ENCODE measurements at places on chromosomes 2 and 18.

DNA sequence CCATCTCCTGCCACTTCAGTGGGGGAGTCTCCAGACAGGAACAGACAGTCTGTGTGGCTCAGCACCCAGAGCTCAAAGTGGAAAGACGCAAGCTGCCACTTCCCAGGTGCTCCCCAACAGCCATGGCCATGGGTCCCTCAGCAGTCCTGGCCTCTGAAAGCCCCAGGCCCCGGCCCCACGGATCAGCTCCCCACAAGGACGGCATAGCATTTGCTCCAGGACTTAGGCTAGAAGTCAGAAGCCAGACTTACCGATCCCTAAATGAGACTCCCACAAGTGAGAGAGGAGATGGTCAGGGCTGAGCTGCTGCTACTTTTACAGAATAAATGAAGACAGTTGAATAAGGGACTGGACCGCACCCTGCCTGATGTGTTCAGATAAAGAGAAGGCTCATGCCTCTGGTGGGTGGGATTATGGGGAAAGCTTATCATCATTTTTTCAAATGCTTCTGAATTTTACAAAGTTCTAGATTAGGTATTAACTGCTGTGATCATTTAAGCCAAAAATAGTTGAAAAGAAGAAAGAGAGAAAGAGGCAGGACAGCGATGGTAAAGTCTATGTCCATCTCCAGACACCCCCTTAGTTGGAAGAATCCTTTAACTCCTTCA lies 50.5 kb downstream of the ADD2 start:
- no peak for DNase-seq

GRCh38 chr2:85861180-85861579 lies 27.6 kb downstream of the ST3GAL5 start:
- DNase-seq: no peak

- no peak for DNase-seq
These were observed 59.1 kb upstream of the PSME4 start for GRCh38 chr2:54029721-54030395.

DNA sequence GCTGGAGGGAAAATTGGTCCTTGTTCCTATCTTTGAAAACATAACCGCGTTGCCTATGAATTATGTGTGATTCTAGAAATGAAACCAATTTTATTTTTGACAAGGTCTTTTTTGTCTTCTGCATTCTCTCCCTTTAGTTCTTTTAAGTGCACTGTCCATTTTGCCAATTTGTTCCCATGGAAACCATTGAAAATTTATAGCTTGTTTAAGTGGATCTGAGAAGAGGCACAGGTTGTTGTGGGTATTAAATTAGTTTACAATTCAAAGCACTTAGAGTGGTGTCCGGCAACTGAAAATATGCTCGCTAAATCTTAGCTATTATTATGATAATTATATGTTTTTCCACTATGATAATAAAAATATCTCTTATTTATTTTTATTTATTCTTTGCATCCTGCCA lies 107.5 kb upstream of the FSHR start:
- no peak for DNase-seq

DNA sequence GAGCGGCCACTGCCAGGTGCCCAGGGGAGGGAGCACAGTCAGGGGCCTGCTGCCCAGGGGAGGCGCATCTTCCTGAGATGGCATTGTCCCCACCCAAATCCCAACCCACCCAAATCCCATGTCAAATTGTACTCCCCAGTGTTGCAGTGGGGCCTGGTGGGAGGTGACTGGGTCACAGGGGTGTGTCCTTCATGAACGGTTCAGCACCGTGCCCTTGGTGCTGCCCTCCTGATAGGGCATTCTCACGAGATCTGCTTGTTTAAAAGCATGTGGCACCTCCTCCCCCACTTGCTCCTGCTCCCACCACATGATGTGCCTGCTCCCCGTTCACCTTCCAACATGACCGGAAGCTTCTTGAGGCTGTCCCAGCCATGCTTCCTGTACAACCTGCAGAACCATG lies 27.6 kb downstream of the ANKMY1 start:
- no peak for DNase-seq

DNA sequence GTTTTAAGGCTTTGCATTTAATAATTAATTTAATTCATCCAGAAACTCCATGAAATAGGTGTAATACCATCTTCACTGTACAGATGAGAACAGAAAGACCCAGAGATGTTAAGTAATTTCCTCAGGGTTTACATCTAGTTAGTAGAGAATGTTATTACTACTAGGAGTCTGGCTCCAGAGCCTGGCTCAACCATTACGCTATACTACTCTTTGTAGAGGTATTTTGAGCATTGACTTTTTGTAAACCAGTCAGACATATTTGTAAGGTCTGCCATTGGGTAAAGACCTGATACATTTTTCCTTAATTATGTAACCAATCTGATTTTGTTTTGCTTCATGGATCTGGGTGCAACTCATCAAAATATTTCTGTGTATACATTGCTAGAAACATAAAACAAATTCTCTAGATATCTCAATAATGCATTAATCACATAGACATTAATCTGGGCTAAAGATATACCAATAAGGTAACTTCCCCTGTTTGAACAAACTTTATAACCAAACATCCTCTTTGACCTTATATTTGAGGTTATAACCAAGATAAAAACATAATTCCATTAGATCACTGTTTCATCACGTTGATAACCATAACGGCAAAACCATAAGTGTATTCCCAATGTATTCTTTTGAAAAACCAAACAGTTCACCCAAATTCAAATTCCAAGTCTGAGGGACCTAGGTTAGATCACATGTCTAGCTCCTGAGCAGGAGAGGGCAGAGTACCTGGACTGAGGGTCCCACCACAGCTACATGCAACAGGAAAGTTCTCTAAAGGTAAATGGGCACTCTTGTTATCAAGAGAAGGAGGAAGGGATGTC lies 135.0 kb downstream of the IKZF2 start:
- no peak for DNase-seq

GRCh38 chr18:22710673-22711191 lies 222.4 kb upstream of the RBBP8 start:
- no peak for DNase-seq

GRCh38 chr2:112996635-112997034 lies 8.6 kb upstream of the IL36A start:
- DNase-seq: peak; percentile 59

- DNase-seq: no peak
These were observed 4.4 kb downstream of the LPIN2 start for GRCh38 chr18:3008541-3008940.

GRCh38 chr2:134713176-134713575 lies 5.6 kb downstream of the TMEM163 start:
- DNase-seq: no peak

DNA sequence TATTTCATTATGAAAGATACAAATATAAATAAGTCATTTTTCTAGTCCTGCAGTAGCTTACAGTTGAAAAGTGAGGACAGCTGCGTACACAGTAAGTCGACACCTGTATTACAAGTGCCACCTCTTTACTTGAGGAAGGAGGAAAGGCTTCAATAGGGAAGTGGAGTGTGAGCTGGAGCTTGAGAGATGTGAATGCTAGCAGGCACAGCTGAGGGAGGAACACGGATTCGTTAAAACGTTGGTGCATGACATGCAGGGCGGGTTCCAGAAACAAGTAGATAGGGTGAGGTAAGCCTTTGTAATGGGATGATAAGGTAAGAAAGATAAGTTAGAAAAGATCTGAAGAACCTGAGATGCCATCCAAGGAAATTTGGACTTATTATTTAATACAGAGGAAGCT lies 98.1 kb upstream of the CSRNP3 start:
- DNase-seq: no peak

GRCh38 chr2:1339388-1340140 lies 73.7 kb upstream of the TPO start:
- DNase-seq: no peak

GRCh38 chr2:23806201-23806600 lies 120.7 kb downstream of the ATAD2B start:
- DNase-seq: no peak

- DNase-seq: no peak
These were observed 142.5 kb downstream of the LAMA1 start for GRCh38 chr18:6975084-6975483.

GRCh38 chr18:8994603-8995002 lies 107.9 kb upstream of the NDUFV2 start:
- DNase-seq: no peak

- DNase-seq: no peak
These were observed 37.3 kb downstream of the RNU4ATAC start for GRCh38 chr2:121567957-121568409.
